ENCODE measurements at places on chromosomes 1 and 21.

GRCh38 chr1:226810681-226811080, 59.7 kb upstream of the PSEN2 start:
- no peak for DNase-seq

DNA sequence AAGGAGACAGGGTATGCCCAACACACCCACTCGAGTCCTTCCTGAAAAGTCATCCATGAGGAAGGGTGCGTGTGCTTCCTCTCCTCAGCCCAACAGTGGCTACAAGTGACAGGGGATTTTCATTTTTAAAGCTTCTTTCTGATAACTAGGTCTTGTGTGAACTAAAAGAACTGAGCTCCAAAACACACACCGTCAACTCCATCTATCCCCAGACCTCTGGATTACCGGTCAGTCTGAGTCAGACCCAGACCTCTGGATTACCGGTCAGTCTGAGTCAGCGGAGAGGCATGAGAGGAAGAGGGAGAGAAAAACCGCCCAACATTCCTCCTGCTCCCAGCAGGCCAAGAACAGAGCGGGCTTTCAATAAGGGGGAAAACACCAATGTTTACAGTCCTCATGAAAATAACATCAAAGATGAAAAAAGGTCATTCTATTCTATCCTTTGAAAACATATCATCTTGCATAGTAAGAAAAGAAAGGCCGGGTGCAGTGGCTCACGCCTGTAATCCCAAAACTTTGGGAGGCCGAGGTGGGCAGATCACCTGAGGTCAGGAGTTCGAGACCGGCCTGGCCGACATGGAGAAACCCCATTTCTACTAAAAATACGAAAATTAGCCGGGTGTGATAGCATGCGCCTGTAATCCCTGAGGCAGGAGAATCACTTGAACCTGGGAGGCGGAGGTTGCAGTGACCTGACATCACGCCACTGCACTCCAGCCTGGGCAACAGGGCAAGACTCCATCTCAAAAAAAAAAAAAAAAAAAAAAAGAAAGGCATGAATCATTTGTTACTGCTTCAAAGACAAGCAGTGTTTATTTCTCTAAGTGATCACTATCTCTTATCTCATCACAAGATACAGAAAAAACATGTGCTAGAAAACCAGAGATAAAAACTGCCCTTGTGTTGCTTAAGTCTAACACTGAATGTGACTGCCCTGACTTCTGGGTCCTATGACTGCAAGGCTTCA, 3.4 kb downstream of the PTTG1IP start:
- DNase-seq, result no peak

GRCh38 chr1:113874012-113874879, 2.7 kb upstream of the PTPN22 start:
- DNase-seq, result no peak

DNA sequence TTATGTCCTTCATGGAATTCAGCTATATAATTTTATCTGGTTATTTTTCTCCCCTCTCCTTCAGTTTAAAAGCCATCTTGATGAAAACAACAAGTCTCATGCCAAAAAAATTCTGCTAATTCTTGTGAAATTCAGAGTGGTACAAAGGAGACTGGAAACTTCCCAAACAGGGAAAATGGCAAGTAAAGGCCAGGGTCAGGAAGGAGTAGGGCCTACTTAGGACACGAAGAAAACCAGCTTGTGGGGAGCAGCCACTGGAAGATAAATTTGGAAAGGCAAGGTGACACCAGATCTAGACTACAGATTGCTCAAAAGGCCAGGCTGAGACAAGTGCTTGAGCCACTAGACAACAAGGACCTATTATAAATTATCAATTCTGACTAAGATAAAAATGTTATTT, 6.4 kb downstream of the TSTD1 start:
- DNase-seq, result no peak

DNA sequence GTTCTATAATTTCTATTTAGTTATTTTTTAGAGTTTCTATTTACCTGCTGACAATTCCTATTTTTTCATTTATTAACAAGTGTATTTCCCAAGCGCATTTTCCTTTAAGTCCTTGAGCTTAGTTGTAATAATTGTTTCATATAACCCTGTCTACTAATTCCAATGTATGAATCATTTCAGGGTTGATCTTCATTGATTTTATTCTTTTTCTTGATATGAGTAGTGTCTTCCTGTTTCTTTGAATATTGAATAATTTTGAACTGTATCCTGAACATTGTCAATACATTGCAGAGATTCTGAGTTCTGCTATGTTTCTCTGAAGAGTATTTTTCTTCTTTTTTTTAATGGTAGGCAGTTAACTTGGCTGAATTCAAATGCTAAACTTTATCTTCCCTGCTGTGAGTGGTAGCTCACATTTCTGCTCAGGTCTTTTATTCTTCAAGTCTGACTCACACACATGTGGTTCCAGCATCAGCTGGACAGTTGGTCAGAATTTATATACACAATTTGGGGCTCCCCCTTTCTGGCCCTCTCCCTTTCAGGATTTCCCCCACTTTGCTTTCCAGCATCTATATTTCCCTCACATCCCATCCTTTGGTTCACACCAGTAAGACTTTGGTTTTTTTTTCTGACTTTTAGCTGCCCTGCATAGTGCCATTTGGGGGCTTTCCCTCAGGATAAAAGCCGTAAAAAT, 54.4 kb upstream of the WDR26 start:
- DNase-seq, result no peak

GRCh38 chr1:177425199-177425598, 254.4 kb downstream of the BRINP2 start:
- no peak for DNase-seq

- no peak for DNase-seq
Observed at GRCh38 chr1:171173069-171173468, 12.0 kb upstream of the FMO2 start.

- no peak for DNase-seq
Observed at GRCh38 chr1:30103708-30104411, 619.5 kb downstream of the MATN1 start.

DNA sequence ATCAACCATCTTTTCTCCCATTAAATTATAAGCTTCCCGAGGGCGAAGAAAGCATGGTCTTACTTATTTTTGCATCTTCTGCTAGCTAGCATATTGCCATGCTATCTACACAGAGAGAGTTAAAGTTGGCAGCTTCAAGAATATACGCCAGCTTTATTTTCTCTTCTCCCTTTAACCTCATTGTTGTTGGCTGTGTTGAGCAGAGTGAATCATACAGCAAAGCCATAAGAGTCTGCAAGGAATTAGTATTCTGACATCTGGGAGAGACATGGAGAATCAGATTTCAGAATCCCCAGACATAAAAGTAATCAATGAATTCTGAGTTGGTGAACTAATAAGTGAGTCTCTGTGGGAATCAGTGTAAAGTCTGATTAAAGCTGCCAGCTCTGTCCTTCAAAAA, 649.6 kb upstream of the PTBP2 start:
- no peak for DNase-seq

GRCh38 chr1:225736437-225737098, 41.1 kb upstream of the SRP9 start:
- DNase-seq, result no peak

DNA sequence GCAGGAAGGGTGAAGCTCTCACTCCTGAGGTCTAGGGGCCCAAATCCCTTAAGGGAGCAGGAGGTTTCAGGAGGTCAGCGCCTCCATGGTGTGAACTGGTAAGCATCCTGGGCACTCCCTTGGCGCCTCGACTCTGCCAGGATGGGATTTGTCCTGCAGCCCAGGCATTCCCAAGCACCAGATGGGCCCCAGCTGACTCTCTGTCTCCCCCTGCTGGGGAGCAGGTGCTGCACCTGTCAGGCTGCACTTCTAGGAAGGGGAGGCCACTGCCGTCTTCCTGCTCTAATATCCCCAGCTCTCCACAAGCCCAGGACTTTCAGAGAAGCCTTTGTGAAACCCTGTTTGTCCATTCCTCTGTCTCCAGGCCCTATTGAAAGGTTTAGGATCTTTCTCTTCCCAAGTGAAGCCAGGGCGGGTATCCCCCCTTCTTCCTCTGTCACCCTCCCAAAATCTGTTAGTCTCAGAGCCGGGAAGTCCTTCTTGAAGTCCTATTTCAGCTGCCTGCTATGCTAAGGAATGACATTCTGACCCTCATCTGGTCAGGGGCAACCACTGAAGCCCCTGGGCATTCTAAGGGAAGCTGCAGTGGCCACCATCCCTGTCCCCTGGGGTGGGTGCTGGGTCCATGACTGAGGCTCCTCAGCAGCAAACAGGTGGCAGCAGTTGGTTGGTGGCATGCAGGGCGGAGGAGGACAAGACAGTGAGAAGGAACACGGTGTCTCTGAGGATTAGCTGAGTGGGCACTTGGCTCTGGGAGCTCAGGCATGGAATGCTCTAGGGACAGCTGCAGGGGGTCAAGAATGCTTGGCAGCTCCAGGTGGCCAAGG, 3.2 kb downstream of the MYBPH start:
- peak; percentile 41 for DNase-seq

DNA sequence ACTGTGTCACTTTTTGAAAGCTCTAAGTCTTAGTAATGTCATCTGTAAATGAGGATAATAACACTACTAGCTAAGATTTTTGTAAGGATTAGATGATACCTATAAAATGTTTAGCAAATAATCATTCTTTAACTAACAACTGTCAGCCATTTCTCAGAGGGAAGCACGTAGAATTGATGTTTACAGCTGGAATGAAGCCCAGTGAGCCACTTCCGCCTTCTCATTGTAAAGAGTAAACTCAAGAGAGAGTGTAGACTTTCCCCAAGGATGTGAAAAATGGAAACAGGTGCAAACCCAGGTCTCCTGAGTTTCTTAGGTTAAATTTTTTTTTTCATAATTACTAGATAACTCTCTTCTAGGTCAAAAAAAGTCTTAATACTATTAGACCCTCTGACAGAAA, 4.9 kb downstream of the GREM2 start:
- DNase-seq, result no peak

DNA sequence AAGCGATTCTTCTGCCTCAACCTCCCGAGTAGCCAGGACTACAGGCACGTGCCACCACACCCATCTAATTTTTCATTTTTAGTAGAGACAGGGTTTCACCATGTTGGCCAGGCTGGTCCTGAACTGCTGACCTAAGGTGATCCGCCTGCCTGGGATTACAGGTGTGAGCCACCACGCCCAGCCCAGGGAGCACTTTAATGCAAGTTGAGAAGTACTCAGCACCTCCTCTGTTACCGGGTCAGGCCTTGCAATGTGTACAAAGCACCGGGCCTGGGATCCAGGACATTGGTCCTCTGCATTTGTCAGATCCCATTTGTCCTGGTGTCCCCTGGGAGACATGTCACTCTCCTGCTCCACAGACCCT, 143.6 kb downstream of the TOMM20 start:
- no peak for DNase-seq

GRCh38 chr21:14722841-14723483, 176.8 kb upstream of the SAMSN1 start:
- DNase-seq, result no peak

GRCh38 chr1:223492044-223492443, 98.8 kb downstream of the CCDC185 start:
- no peak for DNase-seq

- no peak for DNase-seq
Observed at GRCh38 chr1:3630914-3631313, 6.1 kb downstream of the TPRG1L start.

GRCh38 chr1:89913353-89914095, 81.4 kb upstream of the ZNF326 start:
- no peak for DNase-seq

- no peak for DNase-seq
Observed at GRCh38 chr1:80249699-80250098, 1243.2 kb upstream of the ADGRL4 start.

GRCh38 chr1:17816511-17816910, 61.4 kb downstream of the ACTL8 start:
- no peak for DNase-seq

DNA sequence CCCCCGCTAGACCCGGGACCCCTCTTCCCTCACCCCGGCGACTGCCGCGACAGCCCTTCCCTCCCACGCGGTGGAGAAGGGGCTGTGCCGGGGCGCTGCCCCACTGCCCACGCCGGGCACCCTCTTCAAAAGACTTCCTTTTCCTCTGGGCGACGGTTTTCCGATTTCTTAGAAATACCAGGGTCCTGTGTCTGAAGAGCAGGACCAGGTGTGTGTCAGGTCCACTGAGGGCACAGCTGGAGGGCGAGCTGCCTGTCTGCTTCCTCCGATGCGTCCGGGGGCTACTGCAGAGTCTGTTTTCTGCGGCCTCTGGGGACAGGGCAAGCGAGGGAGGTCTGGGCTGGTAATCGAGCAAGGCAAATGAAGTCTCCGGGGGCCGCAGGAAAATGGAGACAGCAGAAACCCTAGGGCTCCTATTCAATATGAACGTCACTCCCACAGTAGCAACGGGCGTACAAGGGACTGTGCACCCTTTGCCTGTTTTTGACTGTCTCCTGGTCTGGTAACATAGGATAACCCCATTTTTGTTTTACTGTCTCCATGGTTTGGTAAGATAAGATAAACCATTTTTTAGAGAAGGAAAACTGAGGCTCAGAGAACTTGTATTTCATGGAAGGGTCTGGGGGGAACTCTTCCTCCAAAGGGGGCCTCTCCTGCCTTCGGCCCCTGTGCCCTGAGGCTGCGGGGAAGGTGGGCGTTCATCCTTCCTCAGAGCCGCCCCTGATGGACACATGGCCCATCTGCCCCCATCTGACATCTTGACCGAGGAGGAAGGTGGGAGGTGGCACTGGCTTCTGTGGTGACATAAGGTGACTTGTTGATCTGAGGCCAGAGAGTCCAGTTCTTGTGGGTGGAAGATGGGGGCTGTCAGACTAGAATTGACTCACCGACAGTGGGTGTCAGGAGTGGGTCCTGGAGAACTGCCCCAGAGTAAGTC, 970 bp downstream of the TNFRSF1B start:
- no peak for DNase-seq

- no peak for DNase-seq
Observed at GRCh38 chr1:17355898-17356297, 16.1 kb upstream of the PADI6 start.

DNA sequence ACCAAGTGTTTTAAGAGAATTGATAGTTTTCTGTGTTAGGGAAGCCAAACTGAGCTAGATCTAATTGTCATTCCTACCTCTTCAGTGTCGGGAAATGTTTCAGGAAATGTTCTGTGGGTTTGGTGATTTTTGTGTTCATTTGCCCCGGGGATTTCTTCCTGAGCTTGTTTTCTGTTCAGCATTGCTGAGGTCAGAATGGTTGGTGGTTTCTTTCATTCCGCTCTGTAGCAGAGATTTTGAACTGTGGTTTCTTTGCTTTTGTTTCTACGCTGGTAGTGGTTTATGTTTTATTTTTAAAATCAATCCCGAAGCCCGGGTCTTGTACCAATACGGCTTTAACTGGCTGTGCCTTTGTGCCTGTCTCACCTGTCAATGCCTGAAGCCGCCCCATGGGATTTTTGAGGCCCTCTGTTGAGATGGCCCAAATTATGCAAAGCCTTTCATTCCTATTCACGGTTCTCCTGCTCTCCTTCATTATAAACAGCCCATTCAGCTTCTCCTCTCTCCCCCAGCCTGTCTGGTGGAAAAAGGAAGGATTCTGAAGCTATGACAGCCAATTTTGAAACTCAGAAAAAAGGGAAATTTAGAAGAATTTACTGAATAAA, 417.2 kb upstream of the KAZN start:
- no peak for DNase-seq
